ENCODE measurements at places on chromosomes 6 and 20.

DNA sequence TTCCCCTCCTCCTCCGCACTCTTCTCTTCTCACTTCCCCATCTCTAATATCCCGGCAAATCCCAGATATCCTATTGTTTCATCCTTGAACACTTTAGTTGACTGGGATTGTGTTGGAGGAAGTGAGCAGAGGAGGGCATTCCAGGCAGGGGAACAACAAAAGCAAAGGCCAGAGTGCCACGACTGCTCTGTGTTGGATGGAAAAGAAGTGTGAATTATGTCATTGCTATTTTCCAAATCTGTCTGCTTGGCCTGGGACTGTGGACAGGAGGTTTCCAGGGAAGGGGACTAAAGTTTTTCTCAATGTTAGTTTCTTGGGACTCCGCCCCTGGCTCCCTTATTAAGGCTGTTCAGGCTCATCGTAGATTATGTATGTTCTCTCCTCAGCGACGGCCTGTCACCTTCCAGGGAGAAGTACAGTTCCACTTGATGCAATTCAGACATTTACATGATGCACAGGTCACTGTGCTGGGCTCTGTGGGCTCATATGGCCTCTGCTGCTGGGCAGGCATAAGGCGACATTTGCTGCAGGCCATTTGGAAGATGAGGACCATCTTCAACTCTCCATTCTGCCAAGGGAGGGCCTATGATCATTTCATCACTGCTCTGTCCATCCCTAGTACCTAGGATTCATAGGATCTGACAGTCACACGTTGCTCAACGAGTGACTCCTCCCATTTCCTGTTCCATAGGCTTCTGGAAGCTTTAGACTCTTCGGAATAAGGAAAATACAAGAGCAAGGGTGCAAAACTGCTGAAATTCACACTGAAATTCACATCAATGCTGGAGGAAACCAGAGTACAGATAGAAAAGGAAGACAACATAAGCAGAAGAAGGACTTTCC, 99.1 kb upstream of the KCNK16 start:
- no peak for DNase-seq

DNA sequence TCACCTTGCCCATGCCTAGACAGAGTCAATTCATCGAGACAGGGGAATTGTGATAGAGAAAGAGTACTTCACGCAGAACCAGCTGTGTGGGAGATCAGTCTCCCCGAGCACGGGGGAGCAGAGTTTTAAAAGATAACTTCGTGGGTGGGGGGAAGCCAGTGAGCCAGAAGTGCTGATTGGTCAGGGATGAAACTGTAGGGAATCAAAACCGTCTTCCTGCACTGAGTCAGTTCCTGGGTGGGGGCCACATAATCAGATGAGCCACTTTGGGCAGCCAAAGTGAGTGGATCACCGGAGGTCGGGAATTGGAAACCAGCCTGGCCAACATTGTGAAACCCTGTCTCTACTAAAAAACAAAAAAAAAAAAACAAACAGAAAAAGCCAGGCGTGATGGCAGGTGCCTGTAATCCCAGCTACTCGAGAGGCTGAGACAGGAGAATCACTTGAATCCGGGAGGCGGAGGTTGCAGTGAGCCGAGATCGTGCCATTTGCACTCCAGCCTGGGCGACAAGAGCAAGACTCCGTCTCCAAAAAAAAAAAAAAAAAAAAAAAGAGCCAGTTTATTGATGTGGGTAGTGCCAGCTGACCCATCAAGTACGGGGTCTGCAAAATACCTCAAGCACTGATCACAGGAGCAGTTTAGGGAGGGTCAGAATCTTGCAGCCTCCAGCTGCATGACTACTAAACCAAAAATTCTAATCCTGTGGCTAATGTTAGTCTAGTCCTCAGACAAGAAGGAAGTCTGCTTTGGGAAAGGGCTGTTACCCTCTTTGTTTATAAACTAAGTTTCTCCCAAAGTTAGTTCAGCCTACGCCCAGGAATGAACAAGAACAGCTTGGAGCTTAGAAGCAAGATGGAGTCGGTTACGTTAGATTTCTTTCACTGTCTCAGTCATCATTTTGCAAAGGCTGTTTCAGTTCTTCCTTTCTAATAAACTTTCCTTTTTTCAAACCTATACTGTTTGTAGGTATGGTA, 3.9 kb upstream of the TRIM39 start:
- peak; percentile 47 for DNase-seq

GRCh38 chr6:158021376-158021775, 39.7 kb downstream of the SYNJ2 start:
- no peak for DNase-seq

- peak; percentile 12 for DNase-seq
Measured at GRCh38 chr6:104525677-104526322, 333.9 kb downstream of the HACE1 start.

DNA sequence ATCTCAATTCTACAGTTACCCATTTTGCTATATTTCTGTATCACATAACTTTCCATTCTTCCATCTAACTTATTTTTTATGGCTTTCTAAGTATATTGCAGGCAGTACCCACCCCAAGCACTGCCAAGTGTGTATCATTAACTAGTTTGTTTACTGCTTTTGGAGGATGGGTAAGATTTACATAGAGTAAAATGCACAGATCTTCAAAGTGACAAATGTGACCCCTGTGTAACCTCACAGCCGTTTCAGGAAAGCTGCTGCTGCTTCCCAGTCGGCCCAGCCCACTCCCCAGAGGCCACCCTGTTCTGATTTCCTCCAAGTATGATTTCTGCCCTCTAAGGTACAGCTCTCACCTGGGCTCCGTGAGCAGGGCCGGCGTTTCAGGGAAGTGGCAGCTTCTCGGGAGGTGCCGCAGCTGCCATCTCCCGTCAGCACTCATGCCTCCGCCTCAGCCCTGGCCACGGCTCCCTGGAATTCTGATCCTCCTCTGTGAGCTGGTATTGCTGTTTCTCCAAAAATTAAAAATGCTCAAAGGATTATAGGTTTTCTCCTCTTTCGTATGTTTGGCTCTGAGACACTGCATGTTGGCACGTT, 15.0 kb upstream of the MAP1LC3A start:
- DNase-seq = no peak

GRCh38 chr20:46592580-46593362, 42.3 kb upstream of the OCSTAMP start:
- DNase-seq = no peak

DNA sequence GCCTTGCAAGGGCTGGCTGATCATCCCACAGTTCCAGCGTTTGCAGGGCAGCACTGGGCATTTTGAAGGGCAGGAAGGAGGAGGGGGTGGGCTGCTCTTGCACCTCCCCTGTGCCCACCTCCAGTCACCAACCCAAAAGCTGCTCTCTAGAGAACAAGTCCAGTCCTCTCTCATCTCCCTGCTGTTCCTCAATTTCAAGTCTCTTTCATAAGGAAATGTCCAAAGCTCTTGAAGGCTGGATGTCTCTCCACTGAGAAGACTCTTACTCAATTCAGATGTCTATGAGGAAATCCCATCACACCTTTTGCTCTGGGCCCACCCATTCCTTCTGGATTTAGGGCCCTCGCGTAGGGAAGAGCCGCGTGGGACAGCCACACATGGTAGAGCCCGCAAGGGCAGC, 31.7 kb downstream of the WRNIP1 start:
- no peak for DNase-seq

- DNase-seq = no peak
Measured at GRCh38 chr20:37323985-37324384, 22.0 kb upstream of the SRC start.

DNA sequence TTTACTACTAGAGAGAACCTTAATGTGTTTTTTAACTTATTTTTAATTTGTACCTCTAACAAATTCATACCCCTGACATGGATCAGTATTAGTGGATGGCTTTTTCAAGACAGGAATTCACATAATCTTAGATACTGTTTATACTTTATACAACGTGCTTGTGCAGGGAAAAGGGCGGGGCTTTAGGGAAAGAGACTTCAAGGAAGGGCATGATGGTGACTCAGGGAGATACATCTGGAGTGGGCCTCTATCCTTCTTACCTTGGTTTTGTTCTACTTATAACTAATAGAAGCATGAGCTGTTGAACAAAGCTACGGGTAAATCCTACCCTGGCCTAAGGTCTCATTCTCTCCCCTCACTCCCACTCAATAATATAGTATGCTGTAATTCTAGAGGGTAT, 160.8 kb downstream of the C6orf58 start:
- DNase-seq = no peak

GRCh38 chr6:73309785-73310502, 44.1 kb downstream of the DPPA5 start:
- peak; percentile 58 for DNase-seq

DNA sequence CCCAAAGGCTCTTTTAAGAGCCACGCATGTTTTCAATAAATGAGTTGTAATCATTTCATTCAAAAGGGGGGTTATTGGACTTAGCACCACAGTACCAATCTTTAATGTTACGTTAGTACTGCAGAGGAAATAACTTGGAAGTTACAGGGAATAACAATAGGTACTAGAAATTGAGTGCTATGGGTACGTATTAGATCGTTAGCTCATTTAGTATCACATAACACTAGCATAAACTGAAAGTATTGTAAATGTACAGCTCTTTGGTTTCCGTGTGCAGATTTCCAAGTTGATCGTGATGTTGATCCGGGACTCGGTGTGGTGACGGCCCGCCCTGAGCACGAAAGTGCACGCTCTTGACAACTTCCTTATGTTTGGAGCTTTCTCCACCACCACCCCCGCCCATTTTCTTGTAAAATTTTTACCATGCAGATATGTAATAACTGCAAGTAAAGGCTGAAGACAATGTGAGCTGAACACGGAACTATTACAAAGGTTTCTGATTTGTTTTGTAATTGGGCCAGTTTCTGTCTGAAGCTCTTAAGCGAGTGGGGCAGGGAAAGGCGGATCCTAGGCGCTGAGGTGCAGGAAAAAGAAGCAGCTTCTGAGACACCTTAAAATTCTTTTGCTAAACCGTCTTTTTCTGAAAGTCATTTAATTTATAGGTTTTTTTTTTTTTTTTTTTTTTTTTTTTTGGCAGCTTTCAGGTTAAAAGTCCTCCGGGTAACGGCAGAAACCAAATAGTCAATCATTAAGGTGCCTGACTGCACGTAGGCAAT, 71.5 kb downstream of the HFE start:
- no peak for DNase-seq

Measured in T1000 (cell line).